ENCODE measurements at places on chromosomes 5 and 9. TPM values are rescaled to one million over a fixed set of nuclear protein-coding genes. Genes with fewer than 3 reads are reported as not detected.

The MAMDC2 gene
- total RNA-seq = 4.9 TPM

The BNC2 gene
- total RNA-seq = 8.9 TPM

The CATSPER3 gene
- total RNA-seq = not detected

The LCN9 gene
- total RNA-seq = not detected
